Osteoblast (primary cell): ENCODE measurements at places on chromosomes 16 and 17. TPM values are rescaled to one million over a fixed set of nuclear protein-coding genes. Genes with fewer than 3 reads are reported as not detected.

The MPHOSPH6 gene
- 20.9 and 23.9 TPM in 2 replicates for total RNA-seq

The STH gene
- not detected in 2 replicates for total RNA-seq

The TNFRSF12A gene
- total RNA-seq = 143 and 159 TPM in 2 replicates

- H3K27me3 ChIP-seq = no peaks in the 10 kb centered on the region
- no peaks in the 10 kb centered on the region for H3K4me1 ChIP-seq
- H3K27ac ChIP-seq = no peak overlapping the region
- DNase-seq = no peak
- no peaks in the 10 kb centered on the region for H3K36me3 ChIP-seq
- no peak overlapping the region for H3K4me3 ChIP-seq
These were observed 502.2 kb upstream of the CA10 start for GRCh38 chr17:52660692-52661091.
